Astrocyte (in vitro differentiated cells and primary cell): ENCODE measurements at places on chromosomes 16 and 17. TPM values are rescaled to one million over a fixed set of nuclear protein-coding genes. Genes with fewer than 3 reads are reported as not detected.
A peak's percentile ranks its signal among the peaks of the same experiment; 100 is the strongest.

- no peaks in the 10 kb centered on the region for H3K36me3 ChIP-seq
- H3K4me1 ChIP-seq = no peaks in the 10 kb centered on the region
- H3K4me3 ChIP-seq = no peak overlapping the region
Observed at GRCh38 chr17:73495641-73496040, 148.6 kb downstream of the SDK2 start.

GRCh38 chr16:56351481-56351880 is 73.9 kb downstream of the AMFR start:
- peaks cover 8% of the 10 kb centered on the region for H3K4me1 ChIP-seq
- H3K27me3 ChIP-seq = no peaks in the 10 kb centered on the region
- no peak overlapping the region for H3K4me3 ChIP-seq
- no peak for DNase-seq

- peaks cover 17% of the 10 kb centered on the region for H3K4me1 ChIP-seq
- no peak for DNase-seq
- no peak overlapping the region for H3K27ac ChIP-seq
- H3K36me3 ChIP-seq = peaks cover 2% of the 10 kb centered on the region
Observed at GRCh38 chr17:46732754-46733398, 85.6 kb downstream of the WNT3 start.

DNA sequence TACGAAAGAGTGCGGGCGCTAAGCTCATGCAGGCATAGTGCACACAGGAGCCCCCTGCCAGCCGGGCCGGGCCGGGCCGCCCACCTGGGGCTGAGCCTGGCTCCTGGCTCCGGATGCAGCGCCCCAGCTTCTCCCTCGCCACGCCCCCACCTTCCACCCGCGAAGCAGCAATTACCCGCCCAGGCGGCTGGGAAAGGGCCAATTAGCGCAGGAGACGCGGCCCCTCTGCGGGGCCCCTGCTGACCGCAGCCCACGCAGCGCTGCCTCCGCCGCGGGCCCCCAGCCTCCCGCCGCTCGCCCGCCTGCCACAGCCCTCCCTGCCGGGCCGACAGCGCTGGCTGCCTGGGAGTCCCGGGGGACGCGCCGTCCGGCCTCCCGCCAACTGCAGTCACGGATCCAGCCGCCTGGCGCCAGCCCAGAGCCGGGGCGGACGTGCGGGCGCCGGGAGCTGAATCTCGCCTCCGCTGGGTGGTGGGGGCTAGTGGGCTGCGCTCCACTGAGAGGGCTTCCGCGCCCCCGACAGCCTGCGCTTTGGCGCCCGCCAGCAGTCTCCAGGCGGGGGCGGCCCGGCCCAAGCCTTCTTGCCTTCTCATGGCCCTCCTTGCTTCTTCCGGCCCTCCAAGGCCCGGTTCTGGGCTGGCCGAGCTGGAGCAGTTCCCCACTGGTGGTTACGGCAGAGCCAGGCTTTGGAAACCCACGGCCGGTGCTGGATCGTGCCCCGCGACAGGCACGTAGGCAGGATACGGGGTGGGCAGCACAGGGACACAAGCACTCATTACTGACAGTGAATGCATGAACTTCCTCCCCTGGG is 14.9 kb upstream of the CBFB start:
- DNase-seq = peak; percentile 18
- H3K4me1 ChIP-seq = peaks cover 14% of the 10 kb centered on the region
- peaks cover 3% of the 10 kb centered on the region for H3K27me3 ChIP-seq
- H3K4me3 ChIP-seq = peak overlapping the region; percentile 45
- H3K36me3 ChIP-seq = no peaks in the 10 kb centered on the region

The PRR35 gene
- 0.09 TPM in 1 of 2 replicates, not detected in the other for total RNA-seq
